ENCODE measurements at places on chromosomes 5 and 9. TPM values are rescaled to one million over a fixed set of nuclear protein-coding genes. Genes with fewer than 3 reads are reported as not detected.

Gene PGGT1B
- total RNA-seq, result 43.4 TPM

Gene PRELID2
- 4.3 TPM for total RNA-seq

Gene TICAM2
- total RNA-seq, result 2.5 TPM

Gene DMRT3
- total RNA-seq, result not detected

Gene MAN1B1
- 51.9 TPM for total RNA-seq

Gene EQTN
- total RNA-seq, result not detected

Gene ARSI
- total RNA-seq, result not detected

Gene CCNO
- not detected for total RNA-seq

Gene RANBP3L
- total RNA-seq, result not detected

Gene MYMK
- not detected for total RNA-seq

Gene SPINK4
- not detected for total RNA-seq

All from activated CD4-positive, alpha-beta memory T cell treated with anti-CD3 and anti-CD28 coated beads, Interleukin-2, amount 10 ng/mL, durations not matched to agents 7 days and 5 days (primary cell).